ENCODE measurements at places on chromosomes 12 and 14.

GRCh38 chr12:106181401-106182114 is 42.8 kb upstream of the NUAK1 start:
- DNase-seq, result no peak

- DNase-seq, result peak; percentile 32
Observed at GRCh38 chr14:66070542-66071319, 415.4 kb upstream of the CCDC196 start.

- no peak for DNase-seq
Observed at GRCh38 chr12:129446696-129447095, 457.1 kb downstream of the TMEM132D start.

DNA sequence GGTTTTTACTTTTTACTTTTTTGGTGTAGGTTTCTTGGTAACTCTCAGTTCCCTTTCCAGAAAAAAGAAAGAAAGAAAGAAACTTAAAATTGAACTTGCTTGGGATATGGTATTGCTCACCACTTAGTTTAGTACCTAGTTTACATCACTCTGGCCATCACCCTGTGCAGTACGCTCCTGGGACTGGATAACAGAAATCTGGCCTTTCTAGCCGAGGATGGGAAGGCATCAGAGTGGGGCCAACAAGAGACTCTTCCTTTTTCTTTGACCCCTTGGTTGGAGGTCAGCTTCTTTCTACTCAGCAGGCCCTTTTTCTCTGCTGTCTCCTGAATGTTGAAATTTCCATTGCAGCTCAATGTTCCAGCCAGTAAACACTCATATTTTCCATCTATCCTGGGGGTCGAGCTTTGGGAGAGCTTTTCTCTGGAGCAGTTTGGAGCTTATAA is 156.6 kb downstream of the TGFB3 start:
- peak; percentile 65 for DNase-seq

- DNase-seq, result no peak
Observed at GRCh38 chr14:100747736-100748135, 21.0 kb downstream of the DLK1 start.

DNA sequence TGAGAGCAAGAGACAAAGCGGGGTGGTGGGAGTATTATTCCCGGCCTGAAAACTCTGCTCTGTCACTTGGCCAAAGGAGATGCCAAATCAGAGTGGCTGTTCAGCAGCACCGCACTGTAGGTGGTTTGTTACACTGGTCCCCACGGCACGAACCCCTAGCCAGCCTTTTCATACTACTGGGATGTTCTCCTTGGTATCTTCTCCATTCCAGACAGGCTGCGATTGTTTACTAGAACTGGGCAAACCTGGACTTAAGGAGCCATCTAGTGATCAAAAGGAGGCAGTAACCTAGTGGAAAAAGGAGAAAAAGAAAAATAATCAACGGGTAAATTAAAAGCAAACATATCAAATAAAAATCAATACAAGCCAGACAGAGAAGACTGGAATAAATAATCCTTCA is 58.9 kb upstream of the TMTC2 start:
- peak; percentile 56 for DNase-seq

- DNase-seq, result no peak
Observed at GRCh38 chr12:2344476-2344875, 291.7 kb downstream of the CACNA1C start.

- peak; percentile 88 for DNase-seq
Observed at GRCh38 chr14:58865514-58866281, 227.9 kb downstream of the DACT1 start.

GRCh38 chr12:110284597-110284996 is 3.5 kb downstream of the ATP2A2 start:
- DNase-seq, result no peak

DNA sequence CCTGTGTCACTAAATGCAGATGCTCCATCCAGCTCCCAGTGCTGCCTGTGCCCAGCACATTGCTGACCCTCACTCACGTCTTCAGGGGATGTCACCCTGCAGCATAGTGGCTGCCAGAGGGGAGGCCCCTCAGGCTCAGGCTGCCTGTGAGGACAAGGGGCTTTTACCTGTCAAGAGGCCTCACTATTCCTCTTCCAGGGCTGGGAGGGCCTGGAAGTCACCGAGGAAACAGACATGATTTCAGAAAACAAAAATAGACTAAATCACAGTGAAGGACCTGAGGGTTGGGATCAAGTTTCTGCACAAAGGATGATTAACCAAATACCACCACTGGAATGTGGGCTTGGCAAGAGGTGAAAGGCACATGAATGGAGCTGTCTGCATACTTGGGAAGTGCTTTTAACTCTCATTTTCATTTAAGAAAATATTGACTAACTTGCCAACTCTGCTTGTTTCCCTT is 1202.3 kb downstream of the BCL11B start:
- no peak for DNase-seq

DNA sequence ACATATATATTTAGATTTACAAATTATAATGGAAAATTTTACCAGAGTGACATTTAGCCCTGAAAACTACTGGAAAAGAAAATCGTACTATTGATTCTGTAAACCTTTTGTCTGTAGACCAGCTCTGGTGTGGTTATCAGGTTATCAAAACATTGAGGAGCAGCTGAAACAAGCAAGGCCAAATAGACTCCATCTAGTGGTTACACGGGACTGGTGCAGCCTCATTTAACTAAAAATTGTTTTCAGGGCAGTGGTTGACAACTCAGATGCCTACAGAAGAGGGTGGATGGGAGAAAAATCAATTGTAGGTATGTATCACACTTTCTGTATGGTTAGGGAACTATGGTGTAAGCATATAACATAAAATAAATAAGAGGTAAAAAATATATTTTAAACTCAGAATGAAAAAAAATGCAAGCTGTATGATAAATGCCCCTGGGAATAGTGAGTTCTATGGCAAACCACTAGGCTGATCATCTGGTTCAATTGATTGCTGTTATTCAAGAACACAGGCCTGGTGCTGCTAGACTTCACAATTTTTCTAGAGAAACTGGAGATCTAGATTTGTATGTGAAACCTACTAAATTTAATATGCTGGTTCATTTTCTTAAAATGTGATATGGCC is 51.2 kb downstream of the ACSS3 start:
- peak; percentile 61 for DNase-seq

DNA sequence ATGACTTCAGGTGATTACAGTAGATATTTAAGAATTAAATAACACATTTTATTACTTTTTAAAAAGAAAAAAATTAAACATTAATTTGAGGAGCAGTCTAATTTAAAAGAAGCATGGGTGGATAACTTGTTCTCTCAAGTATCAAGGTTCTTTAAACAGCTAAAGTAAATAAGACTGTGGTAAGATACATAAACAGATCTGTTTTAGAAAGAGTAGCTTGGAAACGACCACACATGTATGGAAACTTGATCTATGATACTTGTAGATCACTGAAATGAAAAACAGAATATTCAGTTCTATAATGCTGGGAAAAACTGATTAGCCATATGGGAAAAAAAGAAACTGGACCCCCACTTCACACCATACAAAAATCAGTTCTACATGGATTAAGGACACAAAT is 36.0 kb downstream of the TC2N start:
- no peak for DNase-seq

DNA sequence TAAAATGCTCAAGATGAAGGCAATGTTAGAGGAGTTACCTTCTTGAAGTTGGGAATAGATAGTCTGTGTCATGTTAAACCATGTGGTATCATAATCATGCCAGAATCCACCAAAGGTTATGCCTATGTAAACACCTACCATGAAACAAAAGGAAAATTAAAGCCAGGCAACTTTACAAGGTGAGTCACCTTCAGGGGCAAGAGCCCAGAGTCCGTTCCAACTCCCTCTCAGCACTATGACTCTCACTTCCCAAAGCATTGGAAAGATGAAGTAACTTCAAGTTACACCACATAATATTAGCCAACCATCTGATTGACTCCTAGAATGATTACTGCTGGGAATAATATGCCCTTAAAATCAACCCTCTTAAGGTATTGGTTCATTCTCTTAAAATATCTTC is 38.5 kb downstream of the CATSPERB start:
- DNase-seq, result peak; percentile 3

- DNase-seq, result no peak
Observed at GRCh38 chr14:102056694-102057442, 30.0 kb downstream of the HSP90AA1 start.

DNA sequence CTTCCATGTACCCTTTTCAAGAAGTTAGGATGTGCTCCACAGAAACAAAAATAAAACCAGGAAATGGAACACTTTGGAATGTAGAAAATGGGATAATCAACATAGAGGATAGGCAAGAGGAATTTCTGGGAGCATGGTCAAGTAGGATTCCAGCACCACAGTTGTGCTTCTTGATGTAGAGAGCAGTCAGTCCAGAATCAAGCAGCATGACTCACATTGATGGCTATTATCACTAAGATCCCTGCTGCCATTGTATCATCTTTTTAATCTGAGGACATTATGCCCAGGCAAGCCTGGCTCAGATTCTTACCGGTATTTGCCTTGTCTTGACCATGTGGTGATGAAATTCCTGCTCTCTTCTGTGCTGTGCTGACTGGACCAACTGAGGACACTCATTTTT is 5.7 kb downstream of the ETFRF1 start:
- DNase-seq, result peak; percentile 37

DNA sequence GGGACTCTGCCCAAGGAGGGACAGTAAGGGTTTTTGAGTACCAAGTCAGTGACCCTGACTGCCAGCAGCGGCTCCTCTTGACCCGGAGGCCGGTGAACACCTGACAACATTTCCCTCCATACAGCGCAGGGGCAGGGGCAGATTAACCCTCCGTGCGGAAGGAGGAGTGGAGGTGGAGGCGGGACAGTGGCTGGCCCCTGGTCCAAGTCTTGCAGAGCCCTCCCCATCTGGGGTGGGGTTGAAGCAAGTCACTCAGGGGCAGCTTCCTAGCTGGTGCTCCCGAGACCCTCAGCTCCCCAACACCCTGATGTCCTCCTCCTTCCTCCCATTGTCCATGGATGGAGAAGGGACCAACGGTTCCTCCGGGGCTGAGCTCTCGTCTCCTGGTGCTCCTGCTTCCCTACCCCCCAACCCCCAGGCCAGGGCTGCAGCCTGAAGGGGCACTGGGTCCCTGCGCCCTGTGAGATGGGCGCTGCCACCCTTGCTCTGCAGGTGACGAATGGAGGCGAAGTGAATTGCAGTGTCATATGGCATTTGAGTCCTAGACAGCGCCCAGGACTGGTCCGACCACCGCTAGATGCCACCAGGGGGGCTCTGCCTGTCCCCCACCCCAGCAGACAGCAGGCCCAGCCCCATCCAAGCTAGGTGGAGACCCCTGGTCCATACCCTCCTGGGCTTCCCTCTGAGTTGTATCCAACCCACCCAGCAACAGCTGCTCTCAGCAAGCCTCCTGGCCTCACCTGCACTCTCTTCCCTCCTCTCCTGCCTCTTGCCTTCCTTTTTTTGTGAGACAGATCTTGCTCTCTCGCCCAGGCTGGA is 7.0 kb upstream of the AMN start:
- DNase-seq, result no peak

DNA sequence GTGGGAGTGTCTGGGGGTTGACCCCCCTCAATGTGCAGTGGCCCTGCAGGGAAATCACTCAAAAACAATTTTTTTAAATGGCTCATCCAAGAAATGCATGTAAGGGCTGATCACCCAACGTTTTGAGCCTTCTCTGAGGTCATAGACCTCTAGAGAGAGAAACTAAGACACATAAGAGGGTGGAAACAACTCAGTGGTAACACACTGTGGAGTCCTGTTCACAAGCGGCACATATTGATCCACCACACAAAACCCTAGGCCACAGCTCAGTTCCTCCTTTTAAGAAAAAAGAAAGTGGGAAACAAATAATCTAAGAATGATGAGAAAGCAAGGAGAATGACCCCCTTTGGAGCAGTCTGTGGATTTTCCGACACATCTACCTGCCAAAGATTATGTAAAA is 83.0 kb upstream of the METAP2 start:
- DNase-seq, result no peak

GRCh38 chr12:6961695-6962284 is 8.7 kb downstream of the PHB2 start:
- DNase-seq, result peak; percentile 77

GRCh38 chr12:12446786-12447185 is 89.9 kb downstream of the BORCS5 start:
- DNase-seq, result no peak

- peak; percentile 77 for DNase-seq
Observed at GRCh38 chr12:20369305-20370013, 1.1 kb downstream of the PDE3A start.

DNA sequence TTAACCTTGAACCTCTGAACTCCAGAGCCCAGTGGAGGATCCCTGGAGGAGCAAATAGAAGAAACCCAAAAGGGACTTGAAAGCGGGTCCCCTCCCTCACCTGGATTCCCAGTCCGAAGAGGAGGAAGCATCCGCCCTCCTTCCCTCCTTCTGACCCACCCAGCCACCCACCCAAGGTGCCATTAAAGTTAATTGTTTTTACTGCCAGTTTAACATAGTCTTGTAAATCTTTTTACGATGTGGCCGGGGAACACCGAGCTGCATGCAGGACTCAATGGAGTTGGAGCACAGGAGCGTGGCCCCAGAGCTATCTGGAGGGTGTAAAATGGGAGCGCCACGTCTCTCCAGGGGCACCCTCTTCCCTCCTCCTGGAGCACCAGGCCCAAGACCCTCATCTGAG is 49.9 kb upstream of the TBX3 start:
- DNase-seq, result no peak

GRCh38 chr12:49564686-49565405 is 3.1 kb downstream of the MCRS1 start:
- DNase-seq, result no peak

DNA sequence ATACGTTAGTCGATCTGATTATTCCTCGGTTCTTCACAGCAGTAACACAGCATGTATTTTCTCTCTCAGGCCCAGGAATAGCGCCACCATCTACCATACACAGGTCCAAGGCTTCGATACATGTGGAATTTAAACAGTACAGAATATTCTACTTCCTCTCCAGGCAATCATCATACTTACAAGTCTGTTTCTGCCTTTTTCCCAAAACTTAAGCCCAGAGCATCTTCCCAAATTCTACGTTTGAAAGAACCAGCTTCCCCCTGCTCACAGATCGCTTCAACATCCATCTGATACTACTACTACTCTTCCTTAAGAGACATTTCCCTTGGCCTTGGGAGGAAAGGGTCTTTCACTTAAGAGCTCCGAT is 626 bp downstream of the TXNDC16 start:
- peak; percentile 44 for DNase-seq

- DNase-seq, result no peak
Observed at GRCh38 chr12:53754188-53754585, 2.4 kb upstream of the CISTR start.

- DNase-seq, result no peak
Observed at GRCh38 chr12:21644516-21644915, 13.1 kb downstream of the LDHB start.

- DNase-seq, result no peak
Observed at GRCh38 chr12:92185052-92185451, 39.4 kb upstream of the BTG1 start.

GRCh38 chr12:118813778-118814357 is 167.5 kb upstream of the SRRM4 start:
- DNase-seq, result no peak

GRCh38 chr12:92786045-92786444 is 83.3 kb downstream of the PLEKHG7 start:
- DNase-seq, result peak; percentile 56

GRCh38 chr14:90535556-90536090 is 138.8 kb downstream of the CALM1 start:
- no peak for DNase-seq

Measured in fibroblast of pulmonary artery (primary cell).